ENCODE measurements at places on chromosomes 2 and 18. TPM values are rescaled to one million over a fixed set of nuclear protein-coding genes. Genes with fewer than 3 reads are reported as not detected.

DNA sequence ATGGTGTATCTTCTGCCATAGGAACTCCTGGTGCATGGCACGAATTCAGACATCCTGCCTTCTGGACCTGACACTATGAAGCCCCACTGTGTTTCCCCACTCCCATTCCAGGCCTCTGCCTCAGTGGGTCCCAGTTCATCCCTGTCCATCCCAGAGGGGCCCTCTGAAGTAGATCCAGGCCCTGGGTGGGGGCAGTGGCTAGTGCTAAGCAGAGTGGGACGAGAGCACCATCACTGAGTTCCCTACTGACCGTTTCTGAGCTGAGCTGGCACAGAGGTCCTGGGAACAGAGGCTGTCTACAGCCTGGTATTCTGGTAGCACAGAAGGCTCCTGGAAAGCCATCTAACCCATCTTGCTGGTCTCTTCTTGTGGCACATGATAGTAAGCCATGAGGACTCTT, 54.0 kb downstream of the ATOH8 start:
- DNase-seq: no peak

DNA sequence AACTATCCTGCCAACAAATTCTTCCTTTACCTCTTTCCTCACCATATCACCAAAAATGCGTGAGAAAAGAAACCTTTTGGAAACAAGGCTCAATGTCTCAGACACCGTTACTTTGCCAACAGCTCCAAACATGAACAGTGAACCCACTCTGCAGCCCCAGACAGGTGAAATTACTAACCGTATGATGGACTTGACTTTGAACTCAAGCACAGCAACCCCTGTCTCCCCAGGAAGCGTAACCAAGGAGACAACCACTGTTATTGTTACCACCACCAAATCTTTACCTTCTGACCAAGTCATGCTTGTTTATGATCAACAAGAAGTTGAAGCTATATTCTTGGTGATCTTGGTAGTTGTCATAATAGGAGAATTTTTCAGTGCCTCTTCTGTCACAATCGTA, 28.4 kb downstream of the MFSD6 start:
- DNase-seq: no peak

DNA sequence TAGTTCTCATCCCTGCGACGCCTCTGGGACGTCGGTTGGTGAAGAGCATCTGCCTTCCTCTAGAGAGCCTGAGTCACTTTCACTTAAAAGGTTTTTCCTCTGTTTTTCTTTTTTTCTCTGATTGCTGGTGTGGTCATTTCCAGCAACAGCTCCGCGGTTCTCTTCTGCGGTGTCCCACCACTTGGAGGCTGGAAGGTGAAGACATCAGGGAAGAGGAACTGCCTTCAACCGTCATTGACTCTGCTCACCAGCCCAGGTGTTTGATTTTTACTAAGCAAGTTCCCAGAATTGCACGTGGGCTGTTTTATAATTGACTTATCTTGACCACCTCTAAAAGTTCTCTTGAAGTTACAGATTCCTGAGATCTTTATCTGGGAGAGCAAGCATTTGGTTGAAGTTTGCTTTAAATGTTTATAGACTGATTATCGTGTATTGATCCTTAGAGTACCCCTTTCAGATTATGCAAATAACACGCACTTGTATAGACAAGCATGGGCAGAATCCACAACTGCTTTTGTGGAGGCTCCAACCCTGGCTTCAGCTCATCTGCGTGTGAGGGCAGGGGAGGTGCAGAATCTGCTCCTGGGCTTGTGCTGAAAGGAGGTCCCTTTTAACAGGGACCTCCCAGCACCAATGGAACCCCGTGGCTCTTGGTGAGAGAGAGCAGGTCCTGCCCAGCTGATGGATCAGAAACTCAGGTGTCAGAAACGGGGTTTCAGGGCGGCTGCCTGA, 3.5 kb downstream of the CTDP1 start:
- peak; percentile 61 for DNase-seq

DNA sequence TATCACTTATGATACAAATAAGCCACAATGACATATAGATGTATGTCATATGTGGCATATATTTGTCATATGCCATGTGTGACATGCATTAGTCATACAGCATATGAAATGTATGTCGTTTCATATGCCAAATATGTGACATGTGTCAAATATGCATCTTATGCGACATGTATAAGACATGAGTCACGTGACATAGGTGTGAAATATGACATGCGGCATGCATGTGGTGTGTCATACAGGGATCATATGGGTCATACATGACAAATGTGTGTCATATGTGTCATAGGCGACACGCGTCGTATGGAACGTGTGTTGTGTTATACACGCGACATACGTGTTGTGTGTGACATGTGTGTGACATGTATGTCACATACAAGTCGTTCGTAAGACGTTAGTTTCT, 2154.0 kb upstream of the PIK3C3 start:
- DNase-seq: no peak

DNA sequence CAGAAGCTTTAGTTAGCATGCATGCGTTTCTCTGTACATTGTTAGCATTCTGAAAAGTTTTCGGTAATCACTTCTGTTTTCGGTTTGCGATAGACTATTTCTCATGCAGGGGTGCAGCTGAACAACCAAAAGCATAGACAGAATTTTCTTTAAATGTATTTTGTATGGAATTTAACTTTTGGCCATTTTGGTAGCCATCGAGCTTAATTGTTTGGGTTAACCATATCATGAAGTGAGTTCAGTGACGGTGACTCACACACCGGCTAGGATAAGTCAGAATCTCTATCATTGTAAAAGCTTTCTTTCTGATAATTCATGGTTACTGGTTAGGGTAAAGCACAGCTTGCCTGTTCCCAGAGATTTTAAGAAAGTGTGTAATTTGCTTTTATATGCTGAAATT, 107.2 kb downstream of the CD226 start:
- DNase-seq: no peak

DNA sequence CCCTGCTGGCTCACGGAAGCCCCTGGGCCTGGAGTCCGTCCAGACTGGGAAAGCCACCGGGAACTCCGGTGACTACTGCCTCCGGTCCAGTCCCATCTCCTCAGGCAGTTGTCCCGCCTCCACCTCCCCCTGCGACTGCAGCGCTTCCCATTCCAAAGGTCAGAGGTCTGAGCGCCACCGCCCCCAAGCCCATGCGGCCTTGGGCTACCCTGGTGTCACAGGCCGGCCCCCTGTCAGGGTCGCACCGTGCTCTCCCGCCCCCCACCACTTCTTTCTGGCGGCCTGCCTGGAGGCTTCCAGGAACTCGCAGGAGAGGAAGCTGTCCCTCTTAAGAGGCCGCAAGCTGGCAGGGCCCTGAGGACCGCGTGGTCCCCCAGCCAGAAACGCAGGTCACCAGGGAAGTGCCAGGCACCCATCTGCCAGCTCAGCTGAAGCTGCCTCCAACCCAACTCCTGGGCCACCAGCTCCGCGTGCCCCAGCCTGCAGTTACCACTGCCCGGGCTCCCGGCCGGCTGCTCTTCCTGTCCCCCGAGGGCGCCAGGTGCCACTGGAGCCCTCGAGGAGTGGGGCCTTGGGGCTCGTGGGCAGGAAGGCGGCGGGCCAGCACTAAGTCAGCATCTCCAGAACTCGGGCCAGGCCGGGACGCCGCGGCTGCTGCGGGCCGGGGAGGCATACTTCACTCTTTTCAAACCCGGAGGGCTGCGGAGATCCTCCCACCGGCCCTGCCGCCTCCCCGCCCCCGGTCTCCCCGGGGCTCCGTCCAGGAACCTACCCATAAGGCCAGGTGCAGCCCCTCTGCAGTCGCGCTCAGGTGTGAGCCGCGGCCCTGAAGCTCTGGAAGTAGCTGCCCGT, 83.3 kb upstream of the POMC start:
- peak; percentile 72 for DNase-seq

DNA sequence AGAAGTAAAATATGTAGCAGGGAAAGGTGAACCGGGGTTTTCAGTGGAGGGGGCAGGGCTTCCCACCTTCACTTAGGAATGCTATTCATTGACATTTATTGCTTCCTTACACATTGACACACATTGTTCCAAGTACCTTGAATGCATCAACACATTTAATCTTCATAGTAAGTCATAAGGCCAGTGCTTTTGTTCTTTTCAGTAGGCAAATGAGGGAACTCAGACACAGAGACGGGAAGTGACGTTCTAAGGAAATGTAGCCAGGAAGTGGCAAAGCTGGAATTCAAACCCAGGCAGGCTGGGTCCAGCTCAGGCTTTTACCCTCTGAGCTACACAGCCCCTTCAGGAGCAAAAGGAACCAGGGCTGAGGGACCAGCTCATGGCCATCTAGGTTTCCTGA, 20.7 kb downstream of the BMP10 start:
- no peak for DNase-seq

DNA sequence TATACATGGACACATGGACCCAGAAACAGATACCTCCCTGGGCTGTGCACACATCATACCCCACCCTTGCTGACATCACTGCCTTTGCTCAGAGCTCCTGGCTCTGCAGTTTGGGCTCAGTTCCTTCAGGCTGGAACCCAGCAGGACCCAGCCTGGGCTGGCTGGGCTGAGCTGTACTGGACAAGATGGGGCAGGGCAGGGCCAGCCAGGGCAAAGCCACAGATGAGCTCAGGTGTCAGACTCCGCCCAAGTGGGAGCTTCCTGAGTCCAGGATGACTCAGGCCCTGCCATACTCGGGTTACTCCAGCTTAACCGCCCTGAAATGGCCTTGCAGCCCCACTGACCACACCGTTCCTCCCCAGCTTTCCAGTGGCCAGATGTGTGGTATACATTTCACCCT, 284.9 kb downstream of the OSR1 start:
- DNase-seq: no peak

DNA sequence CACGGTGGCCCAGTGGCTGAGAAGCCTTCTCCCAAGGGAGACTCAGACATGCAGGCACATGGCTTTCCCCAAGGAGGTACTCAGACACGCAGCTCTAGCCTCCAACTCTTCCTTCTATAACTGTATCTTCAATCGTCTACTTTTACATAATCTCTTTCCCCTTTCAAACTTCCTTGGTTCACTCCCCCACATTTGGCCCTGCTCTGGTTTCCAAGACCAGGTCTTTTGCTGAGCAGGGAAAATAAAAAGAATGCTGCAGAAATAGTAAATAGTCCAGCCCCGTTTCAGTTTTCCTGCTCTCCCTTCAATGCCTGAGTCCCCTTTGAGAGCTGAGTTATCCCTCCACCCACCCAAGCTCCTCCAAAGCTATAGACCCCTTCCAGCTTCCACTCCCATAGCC, 635.0 kb downstream of the ARHGAP15 start:
- no peak for DNase-seq

GRCh38 chr2:85635011-85635410, 19.0 kb downstream of the USP39 start:
- no peak for DNase-seq

DNA sequence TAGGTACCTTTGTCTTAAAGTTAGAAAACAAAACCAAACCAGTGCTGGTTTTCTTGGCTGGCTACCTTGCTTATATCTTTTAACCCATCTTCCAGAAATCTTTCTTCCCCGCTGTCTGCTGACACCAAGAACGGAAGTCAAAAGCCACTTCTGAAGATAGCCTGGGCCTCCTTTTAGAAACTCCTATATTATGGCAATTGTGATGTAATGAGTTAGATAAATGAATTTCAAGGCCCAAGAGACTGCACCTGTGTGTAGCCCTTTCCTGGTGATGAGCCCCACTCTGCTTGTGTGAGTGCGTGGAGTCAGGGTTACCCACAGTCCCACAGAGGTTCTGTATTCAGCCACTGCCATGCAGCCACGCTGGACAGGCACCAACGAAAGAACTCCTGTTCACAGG, 60.7 kb downstream of the ARMC9 start:
- no peak for DNase-seq

DNA sequence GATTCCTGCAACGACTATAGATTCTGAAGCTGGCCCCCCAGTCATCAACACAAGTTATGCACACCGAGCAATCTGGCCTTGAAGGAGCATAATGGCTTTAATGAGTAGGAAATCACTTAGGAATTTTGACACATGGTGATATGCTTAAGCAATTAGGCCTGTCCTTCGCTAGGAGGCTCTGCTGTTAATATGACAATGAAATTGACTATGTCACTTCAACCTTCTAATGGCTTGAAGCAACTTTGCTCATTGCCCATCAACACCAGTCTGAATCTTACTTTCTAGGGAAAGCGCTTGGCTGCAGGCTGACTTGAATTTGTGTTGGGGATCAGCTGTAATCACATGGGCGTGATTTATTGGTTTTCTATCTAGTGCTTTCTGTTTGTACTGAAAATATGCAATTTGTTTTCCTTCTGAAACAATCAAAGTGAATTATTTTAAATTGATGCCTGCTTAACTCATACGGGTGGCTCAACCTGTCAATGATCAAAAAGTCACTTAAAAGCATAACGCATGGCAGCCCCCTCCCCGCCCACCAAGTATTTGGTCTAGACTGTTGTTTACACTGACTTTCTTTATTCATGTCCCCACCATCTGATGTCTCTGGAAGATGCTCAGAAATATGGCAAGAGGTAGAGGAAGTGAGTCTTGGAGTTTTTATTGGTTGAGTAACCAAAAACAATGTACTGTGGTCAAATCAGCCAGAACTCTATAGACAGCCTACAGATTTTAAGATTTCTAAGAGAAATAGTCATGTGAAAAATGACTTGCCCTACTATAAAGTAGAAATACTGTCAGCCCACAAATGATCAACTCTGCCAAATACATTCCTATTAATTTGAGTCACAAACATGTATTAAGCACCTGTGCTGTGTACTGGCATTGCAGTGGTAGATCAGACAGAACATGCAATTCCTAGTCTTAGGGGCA, 344.9 kb downstream of the RBM43 start:
- DNase-seq: no peak

- no peak for DNase-seq
These were observed 32.0 kb downstream of the CTAGE1 start for GRCh38 chr18:22385718-22386117.

DNA sequence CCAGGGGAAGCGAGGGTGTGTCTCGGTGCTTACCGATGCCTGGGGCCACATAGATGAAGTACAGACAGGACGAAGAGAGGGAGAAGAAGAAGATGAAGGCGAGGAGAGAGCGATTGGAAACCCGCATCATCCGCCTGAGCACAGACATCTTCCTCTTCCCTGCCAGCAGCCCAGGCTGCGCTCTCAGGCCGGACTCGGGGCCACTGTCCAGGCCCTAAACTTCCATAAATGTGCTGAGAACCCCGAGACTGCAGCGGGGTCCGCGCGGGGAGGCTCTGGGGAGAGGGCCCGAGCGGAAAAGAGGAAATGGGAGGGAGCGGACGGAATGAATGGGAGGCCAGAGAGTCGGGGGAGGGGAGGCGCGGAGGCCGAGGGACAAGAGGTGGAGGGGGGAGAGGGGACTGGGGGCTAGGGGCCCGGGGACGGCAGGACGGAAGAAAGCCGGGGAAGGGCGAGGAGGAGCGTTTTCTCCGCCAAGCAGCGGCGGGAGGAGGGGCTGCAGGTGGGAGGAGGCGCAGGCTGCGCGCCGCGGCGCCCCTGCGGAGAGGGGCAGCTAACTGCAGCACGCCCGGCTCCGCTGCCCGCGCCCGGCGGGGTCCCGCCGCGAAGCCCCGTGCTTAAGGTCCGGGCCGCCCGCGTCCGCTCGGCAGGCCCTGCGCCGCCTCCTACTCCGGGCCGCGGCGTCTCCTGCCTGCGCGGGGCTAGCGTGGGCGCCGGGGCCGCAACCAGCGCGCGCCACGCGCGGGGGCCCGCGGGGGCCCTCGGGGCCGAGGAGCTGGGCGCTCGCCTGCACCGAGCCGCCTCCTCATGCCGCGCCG, at the start of gene B4GALT6:
B4GALT6 (minus strand) TSS at position 303 of the 818 bp plus-strand sequence; CDS start at position 148, 155 bp downstream.
- no peak for DNase-seq

The MC2R gene
- total RNA-seq: not detected

The EMX1 gene
- total RNA-seq: not detected

The PXDN gene
- total RNA-seq: 1.8 TPM

The MOCOS gene
- total RNA-seq: 0.23 TPM
